BJ (cell line): ENCODE measurements at places on chromosomes 6 and 20.

DNA sequence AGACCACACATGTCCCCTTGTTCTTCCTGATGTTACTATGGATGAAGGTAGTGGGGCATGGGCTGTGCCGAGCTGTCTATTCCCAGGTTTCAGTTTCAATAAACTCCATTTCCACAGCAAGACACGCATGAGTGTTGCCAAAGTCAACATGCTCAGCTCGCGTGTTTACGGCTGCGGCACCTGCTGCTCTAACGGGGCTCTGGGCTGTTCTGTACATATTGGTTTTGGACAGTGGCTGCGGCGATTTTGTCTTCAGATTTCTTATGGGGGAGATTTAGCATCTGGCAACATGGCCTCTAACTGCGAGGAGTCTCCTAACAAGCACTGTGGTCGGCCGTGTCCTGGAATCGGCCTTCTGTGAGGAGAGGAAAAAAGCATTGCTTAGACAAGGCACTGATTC, 58.6 kb downstream of the TMEM242 start:
- DNase-seq, result no peak

DNA sequence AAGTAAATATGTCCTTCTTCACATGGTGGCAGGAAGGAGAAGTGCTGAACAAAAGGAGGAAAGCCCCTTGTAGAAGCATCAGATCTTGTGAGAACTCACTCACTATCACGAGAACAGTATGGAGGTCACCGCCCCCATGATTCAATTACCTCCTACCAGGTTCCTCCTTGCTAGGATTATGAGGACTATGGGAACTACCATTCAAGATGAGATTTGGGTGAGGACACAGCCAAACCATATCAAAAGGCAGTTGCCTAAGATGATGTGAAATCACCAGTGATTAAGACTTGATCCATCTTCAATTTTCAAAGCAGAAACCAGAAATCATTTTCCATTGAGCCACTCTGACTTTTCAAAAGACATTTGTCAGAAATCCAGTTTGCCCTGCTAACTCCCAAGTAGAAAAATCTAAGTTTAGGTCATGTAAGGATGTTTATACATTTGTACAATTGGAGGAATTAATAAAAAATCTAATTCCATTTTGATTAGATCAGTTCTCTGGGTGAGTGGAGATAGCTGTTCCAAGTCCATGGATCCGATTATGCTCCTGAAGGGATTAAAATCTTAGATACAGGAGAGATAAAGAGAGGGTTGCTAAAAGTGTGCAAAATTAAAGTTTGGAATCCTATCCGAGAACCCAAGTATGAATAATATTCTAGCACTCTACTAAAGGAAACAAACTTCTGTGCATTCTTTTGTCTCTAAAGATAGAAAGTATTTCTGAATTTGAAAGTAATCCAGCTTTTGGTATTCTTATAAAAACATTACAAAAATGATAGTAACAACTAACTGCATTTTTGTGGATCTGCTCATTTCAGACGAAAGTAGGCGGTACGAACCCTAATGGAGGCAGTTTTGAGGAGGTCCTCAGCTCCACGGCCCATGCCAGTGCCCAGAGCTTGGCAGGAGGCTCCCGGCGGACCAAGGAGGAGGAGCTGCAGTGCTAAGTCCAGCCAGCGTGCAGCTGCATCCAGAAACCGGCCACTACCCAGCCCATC, 39.5 kb downstream of the HDDC2 start:
- peak; percentile 59 for DNase-seq

DNA sequence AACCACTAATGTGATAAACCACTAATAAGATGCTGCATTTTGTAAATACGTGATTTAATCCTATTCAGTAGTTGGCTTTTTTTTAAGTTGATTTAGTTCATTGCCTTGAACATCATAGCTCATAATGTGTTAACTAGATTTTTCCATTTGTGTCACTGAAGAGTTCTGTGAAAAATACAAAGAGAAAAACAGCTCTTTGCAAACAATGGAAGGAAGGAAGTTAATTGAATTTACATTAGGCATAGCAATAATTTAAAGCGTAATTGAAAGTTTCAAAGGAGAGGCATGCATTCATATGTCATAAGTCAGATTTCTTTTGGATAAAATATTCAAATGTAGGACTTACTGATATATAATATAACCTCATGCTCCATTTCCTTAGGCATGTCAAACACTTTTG, 102.3 kb downstream of the TBC1D7 start:
- DNase-seq, result no peak

- DNase-seq, result no peak
Measured at GRCh38 chr20:3698591-3699001, 13.8 kb downstream of the SIGLEC1 start.

DNA sequence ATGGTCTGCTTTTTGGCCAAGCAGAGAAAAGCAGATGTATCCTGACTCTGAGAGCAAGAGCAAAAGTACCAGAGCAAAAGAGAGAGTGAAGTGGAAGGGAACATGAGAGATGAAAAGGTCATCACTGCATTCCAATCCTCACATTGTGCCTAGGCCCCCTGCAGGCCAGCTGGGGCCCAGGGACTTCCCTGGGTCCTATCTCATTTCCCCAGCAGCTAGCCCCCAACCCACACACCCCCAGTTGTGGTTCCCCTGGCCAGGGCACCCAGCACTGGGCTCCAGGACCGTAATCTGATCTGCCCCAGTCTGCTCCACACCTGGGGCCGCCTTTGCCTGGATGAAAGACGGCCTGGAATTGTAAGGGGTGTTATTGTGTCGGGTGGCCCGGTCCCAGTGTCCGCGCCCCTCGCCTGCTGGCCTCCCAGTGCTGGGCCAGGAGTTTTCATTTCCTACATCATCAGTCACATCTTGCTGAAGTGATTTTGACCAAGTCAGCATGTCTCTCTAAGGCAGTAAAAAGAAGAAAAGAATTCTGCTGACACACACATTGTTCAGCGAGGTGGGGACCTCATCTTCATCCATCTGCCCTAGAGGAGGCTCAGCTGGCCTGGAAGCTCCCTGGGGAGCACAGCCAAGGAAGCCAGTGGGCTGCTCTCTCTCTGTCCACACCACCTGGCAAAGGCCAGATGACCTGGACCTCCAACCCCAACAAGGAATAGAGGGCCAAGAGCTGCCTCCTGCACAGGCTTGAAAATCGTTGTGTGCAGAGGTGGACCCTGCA, 4.0 kb upstream of the BMP7 start:
- DNase-seq, result no peak
